ENCODE measurements at places on chromosomes 6 and 20.

- no peak for DNase-seq
Observed at GRCh38 chr20:20710443-20711315, 1.8 kb downstream of the RALGAPA2 start.

DNA sequence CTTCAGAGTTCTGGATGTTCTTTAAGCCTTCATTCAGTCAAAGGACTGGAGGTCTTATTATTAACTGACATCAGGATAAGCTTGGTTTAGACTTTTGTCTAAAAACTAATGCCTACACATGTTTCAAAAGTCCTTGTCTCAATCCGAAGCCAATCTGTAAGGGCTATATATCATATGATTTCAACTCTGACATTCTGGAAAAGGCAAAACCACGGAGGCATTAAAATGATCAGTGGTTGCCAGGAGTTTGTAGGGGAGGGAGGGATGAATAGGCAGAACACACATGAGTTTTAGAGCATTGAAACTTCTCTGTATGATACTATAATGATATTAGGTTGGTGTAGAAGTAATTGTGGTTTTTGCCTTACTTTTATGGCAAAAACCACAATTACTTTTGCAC is 1285.8 kb upstream of the CITED2 start:
- DNase-seq, result no peak

GRCh38 chr20:17108896-17109295 is 117.9 kb upstream of the PCSK2 start:
- no peak for DNase-seq

GRCh38 chr6:30893666-30894065 is 9.3 kb downstream of the DDR1 start:
- no peak for DNase-seq

DNA sequence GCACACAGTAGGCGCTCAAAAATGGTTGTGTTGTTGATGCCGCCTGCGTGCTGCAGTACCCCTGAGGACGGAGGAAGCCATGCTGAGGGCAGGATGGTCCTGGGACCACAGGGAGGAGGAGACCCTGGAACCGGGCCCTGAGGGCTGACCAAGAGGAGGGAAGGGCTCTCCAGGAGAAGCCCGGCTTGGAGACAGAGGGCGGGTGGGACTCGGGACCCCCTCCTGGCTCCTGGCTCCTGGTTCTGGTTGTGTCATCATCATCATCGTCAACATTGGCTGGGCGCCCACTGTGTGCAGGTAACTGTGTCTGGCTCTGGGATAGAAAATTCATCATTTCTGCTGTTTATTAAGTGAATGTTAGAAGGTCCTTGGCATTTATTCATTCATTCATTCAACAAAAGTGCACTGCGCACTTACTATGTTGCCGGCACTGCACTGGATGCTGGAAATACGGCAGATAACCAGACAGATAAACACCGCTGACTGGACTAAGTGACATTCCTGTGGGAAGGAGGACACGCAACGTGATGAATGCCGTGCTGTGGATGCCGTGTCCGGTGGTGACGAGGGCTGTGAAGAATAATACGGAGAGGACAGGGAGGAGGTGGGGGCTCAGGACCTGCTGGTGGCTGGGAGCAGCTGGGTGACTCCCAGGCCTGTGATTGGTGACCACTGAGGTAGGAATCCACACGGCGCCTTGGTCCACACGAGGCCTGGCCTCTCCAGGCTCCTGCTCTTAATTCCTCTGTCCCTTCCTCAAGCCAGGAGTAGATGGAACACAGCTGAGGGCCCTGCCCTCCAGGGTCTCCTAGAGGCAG is 35.3 kb downstream of the SPDEF start:
- no peak for DNase-seq

- DNase-seq, result no peak
Observed at GRCh38 chr6:122678841-122679240, 68.6 kb downstream of the PKIB start.

- DNase-seq, result no peak
Observed at GRCh38 chr20:17648791-17649730, 33.0 kb downstream of the RRBP1 start.

GRCh38 chr20:50810842-50811241 is 16.0 kb downstream of the BCAS4 start:
- DNase-seq, result no peak

- DNase-seq, result no peak
Observed at GRCh38 chr6:128417698-128418097, 102.7 kb downstream of the PTPRK start.

DNA sequence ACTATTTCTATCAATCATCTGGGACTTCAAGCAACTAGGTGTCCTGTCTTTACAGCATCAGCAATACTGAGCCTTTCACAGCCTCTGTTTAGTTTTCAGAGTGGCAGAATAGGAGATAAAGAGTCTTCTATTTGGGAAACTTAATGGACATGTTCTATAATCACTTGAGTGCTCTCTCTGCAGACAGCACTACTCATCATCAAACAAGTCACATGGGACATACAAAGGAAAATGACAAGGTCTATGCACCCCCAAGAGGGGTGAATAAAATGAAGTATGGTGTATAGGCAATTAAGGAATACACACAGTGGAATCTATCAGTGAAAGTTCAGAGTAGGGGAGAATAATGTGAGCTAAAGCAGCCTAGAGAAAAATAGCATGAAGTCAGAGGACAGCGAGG is 237.8 kb upstream of the THEMIS start:
- no peak for DNase-seq

- DNase-seq, result no peak
Observed at GRCh38 chr6:163341224-163342061, 73.1 kb upstream of the QKI start.

DNA sequence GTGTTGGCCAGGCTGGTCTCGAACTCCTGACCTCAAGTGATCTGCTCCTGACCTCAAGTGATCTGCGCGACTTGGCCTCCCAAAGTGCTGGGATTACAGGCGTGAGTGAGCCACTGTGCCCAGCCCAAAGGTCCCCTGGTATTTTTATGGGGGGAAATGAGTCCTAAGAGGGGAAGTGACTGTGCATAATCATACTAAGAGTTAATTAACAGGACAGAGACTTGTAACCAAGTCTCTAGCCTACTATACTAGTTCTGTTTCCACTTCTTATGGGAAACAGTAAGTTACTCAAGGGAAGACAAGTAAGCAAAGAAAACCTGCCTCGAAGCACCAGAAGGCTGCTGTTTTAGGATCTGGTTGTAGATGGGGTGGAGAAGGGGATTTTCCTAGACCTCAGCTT is 27.9 kb downstream of the TCF15 start:
- no peak for DNase-seq

DNA sequence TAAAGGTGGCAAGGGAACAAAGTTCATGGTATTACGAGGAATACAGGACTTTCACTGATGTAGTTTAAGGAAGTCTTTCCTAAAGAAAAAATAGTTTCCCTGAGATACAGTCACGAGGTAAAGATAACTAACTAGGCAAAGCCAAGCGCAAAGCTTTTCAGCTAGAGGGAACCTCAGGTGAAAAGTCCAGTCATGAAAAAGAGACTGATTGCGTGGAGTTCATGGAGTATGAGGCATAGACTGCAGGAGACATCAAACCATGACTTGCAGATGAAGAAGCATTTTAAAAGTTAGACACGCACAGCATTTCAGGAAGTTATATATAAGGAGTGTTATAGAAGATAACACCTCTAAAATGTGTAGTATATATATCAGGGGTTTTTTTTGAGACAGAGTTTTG is 205.6 kb upstream of the ZNF184 start:
- DNase-seq, result no peak
